LHCN-M2 (cell line): ENCODE measurements at places on chromosomes 7 and 10. TPM values are rescaled to one million over a fixed set of nuclear protein-coding genes. Genes with fewer than 3 reads are reported as not detected.

Gene PPP3CB
- total RNA-seq = 23.3 and 35.7 TPM in 2 replicates

DNA sequence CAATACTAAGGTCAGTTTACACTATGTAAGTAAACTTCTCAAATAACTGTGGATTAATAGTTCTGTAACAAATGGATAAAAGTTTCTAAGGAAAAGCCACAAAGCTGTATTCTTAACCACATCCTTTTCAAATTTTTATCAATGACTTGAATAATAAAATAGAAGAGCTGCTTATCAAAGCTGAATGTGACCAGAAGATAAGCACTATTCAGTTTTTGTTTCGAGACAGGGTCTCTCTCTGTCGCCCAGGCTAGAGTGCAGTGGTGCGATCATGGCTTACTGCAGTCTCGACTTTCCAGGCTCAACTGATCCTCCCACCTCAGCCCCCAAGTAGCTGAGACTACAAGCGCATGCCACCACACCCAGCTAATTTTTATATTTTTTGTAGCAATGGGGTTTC, 17.0 kb downstream of the UPF2 start:
- DNase-seq = no peak

DNA sequence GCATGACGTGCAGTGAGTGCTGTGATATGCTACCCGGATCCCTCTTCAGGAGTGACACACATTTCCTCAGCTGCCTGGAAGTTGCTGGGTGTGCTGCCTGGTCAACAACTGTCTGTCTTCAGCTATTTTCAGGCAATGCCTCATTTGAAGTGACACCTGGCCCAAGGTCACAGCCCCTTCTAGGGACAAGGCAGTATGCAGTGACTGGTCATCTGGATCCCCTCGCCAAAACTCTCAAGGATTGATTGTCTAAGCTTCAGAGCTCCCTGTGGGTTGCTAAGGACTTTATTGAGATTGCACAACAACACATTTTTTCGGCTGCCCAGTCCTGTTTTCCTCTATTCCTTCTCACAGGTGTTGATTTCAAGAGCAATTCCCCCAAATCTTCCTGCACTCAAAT, 108.8 kb downstream of the GNAI1 start:
- no peak for DNase-seq

DNA sequence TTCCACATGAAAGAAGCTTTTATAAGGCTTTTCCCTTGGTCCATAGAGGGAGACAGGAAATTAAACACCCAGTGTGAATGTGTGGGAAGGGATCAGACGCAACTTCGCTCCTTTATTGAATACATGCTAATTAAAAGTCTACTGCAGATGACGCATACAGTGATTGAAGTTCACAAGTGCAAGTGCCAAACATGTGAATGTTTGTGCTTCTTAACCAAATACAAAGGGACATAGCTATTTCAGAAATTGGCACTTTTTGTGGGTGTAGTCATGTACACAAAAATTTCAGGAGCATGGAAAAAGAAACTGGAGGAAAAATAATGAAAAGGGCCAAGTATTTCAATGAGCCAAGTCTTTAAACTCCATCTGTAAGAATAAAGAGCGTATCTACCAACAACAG, 283.7 kb downstream of the SKAP2 start:
- peak; percentile 26 for DNase-seq

Gene PIP
- 0.69 TPM in 1 of 2 replicates, not detected in the other for total RNA-seq

DNA sequence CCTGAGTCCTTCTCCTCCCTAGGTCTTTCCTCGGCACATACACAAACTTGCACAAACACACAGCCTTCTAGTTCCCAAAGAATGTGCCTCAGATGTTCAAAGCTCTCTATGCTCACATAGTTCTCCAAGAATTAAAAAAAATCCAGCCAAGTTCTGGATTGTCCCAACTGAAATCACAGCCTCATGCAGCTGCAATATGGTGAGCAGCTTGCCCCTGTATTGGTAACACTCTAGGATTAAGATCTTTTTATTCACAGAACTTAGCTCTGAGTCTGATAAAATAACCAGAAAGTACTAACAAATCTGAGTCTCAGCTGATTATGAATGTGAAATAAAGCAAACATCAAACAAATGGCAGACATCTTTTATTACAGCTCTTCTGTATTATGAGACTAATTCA, 604.8 kb upstream of the PFKP start:
- DNase-seq = no peak

DNA sequence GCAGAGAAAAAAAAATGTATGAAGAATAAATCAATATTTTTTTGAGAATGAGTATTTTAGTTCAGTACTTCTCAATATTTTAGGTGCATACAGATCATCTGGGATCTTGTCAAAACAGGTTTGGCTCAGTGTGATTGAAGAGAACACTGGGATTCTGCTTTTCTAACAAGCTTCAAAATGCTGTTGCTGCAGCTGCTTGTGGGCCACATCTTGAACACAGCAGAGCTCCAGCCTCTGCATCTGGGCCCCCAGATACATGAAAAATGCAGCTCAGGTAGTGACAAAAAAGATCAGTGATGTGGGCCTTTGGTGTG, 1177.1 kb upstream of the C7orf33 start:
- DNase-seq = peak; percentile 33

DNA sequence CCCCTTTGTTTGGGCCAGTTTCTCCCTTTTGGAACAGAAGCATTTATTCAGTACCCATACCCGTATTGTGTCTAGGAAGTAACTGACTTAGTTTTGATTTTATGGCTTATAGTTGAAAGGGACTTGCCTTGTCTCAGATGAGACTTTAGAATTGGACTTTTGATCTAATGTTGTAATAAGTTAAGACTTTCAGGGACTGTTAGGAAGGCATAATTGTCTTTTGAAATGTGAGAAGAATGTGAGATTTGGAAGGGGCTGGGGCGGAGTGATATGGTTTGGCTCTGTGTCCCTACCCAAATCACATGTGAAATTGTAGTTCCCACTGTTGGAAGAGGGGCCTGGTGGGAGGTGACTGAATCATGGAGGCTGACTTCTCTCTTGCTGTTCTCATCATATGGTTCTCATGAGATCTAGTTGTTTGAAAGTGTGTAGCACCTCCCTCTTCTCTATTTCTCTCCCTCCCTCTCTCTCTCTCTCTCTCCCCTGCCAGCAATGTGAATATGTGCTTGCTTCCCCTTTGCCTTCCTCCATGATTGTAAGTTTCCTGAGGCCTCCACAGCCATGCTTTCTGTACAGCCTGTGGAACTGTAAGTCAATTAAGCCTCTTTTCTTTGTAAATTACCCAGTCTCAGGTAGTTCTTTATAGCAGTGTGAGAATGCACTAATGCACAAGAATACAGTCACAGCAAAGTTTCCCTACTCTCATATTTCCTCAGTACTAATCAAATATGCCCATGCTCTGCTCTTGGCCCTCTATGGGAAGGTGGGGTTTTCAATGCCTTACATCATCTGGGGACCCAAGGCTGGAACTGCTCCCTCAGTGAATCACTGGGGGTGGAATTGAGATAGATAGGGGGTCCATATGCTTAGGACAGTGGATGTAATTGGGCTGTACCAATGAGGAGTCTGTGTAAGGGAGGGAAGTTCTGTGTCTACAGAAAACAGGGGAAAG, 17.2 kb upstream of the AKR1C1 start:
- no peak for DNase-seq

Gene ARHGEF5
- 1.3 and 1.5 TPM in 2 replicates for total RNA-seq

- peak; percentile 35 for DNase-seq
Measured at GRCh38 chr10:63268149-63268797, 135.1 kb downstream of the NRBF2 start.

- no peak for DNase-seq
Measured at GRCh38 chr10:114281006-114281405, 42.0 kb downstream of the VWA2 start.

Gene ADAM22
- total RNA-seq = 0.17 and 0.19 TPM in 2 replicates
